ENCODE measurements at places on chromosomes 13 and 19. TPM values are rescaled to one million over a fixed set of nuclear protein-coding genes. Genes with fewer than 3 reads are reported as not detected.

GRCh38 chr19:42480335-42481095, 37.8 kb upstream of the CXCL17 start:
- DNase-seq = peak; percentile 41

DNA sequence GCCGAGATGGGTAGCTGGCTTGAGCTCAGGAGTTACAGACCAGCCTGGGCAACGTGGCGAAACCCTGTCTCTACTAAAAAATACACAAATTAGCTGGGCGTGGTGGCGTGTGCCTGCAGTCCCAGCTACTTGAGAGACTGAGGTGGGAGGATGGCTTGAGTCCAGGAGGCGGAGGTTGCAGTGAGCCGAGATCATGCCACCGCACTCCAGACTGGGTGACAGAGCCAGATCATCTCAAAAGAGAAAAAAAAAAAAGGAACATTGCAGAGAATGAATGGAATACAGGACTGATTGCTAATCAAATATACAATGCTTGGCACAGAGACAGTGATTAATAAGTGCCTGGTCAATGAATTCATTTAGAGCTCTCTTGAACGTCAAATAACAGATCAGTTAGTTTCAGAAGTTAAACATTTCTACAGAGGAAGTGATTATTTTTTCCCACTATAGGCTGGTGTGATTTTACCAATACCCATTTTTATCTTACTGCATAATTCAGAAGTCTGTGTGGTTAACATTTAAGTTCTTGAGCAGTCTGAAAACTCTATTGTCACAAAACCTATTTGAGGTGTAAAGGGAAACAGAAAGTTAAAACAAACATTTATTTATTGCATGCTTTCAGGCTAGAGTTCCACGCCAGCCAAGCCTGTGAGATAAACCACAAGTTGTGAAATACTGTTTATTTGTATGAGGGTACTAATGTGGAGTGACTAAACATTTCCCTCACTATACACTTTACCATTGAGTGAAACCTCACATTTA, 7.7 kb upstream of the TBC1D4 start:
- no peak for DNase-seq

DNA sequence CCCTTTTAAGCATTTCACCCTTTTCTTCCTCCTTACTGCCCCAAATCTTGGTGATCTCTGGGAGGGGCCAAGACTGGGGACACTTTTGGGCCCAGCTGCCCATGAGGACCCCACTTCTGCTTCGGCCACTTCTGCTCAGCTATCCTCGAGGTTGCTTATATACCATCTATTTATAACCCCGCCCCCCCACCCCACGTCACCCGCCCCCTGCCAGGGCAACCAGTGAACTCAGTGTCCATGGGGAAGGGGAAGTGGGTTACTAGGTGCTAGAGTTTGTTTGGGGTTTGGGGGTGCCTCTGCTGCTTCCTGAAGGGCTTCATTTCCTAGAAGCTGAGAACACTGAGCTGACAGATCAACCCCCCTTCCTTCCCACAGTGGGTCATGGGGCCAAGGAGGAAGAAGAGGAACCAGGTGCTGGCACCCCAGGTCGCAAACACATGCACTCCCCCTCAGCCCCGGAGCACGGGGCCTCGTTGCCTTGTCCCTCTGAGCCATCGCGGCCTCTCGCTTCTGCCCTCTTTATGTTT, 6.1 kb upstream of the ADGRE5 start:
- DNase-seq = peak; percentile 26

The PGLYRP1 gene
- total RNA-seq = not detected

DNA sequence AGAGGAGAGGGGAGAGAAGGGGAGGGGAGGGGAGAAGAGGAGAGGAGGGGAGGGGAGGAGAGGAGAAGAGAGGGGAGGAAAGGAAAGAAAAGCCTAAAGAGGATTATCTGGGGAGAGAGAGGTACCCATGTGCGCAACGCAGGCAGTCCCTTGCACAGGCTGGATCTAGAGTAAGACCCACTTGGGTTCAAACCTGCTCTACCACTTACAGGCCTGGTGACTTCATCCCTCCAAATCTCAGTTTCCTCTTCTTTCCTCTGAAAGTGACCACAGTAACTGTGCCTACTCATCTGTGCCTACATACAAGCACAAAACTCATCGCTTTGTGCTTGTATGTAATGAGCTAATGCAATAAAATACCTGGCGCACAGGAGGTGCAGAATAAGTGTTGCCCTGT, 732 bp upstream of the MAP1S start:
- DNase-seq = no peak

- no peak for DNase-seq
Observed at GRCh38 chr13:76216729-76217128, 580.6 kb downstream of the LMO7 start.

The SYNGR4 gene
- total RNA-seq = not detected

DNA sequence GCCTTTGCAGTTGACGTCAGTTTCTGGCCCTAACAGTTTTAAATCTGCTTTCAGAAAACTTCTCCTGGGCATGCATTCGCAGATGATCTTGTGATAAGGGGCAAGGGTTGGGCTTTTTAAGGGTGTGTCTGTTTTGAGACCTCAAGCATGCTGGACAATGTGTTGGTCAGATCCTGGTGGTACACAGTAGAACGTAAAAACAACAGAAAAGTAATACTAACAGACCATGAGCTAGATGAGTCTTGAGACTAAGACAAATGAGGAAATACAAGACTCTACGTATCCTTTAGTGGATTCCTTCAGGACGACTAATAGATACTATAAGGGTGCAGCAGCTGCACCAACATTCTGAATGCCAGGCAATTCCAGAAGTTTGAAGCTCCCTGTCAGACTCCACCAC, 237.6 kb downstream of the DNAJC15 start:
- no peak for DNase-seq

GRCh38 chr13:102825400-102825799, 20.4 kb upstream of the ERCC5 start:
- no peak for DNase-seq
